NCI-H226 (cell line): ENCODE measurements at places on chromosomes 6 and 20.

GRCh38 chr6:73879501-73880293, 183.7 kb downstream of the CD109 start:
- no peak for DNase-seq

DNA sequence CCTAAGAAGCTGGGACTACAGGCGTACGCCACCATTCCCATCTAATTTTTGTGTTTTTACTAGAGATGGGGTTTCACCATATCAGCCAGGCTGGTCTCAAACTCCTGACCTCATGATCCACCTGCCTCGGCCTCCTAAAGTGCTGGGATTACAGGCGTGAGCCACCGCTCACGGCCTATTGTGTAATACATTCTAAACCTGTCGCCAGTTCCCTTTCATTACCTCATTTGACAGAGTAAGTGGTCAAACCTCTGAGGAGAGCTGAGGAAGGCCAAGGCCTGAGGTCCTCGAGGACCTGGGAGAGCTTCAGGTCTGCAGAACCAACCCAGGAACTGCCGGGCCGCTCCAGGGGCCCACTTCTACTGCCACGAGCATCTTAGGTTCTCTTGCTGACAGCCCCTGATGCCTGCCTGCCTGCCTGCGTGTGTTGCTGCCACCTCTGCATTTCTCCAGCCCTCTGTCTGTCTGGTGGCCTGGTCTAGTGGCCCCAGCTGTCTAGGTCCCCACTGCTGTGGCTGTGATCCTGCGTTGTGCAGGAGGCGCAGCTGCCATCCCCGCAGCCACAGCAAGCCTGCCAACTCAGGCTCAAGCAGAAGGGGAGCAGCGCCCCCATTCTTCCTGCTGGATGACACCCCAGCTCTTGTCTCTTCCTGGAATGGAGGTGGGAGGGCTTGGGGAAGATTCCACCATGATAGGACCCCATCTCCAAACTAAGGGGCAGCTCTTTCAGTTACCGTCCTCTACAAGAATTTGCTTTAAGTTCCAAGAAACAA, 45.3 kb downstream of the PRR18 start:
- no peak for DNase-seq

DNA sequence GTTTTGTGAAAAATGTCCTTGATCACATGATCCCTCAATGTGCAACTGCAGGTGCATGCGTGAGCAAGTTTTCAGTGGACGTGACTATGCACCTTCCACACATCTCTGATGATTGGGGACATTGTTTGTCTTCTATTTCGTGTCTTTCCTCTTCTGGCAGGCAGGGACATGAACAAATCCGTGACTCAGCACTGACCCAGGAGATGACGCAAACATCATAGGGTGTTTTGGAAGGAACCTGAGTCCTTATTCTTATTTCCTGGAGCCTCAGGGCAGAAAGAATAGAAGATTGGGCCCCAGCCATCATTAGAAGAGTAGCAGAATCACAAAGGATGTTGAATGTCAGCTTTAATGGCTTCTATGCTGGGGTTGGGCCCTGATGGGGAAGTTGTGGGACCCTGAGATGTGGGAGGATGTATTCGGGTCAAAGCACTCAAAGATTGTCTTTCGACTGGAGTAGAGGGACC, 11.9 kb upstream of the SIRPD start:
- DNase-seq, result peak; percentile 18

GRCh38 chr20:62066339-62066982, 780 bp upstream of the TAF4 start:
- peak; percentile 8 for DNase-seq

DNA sequence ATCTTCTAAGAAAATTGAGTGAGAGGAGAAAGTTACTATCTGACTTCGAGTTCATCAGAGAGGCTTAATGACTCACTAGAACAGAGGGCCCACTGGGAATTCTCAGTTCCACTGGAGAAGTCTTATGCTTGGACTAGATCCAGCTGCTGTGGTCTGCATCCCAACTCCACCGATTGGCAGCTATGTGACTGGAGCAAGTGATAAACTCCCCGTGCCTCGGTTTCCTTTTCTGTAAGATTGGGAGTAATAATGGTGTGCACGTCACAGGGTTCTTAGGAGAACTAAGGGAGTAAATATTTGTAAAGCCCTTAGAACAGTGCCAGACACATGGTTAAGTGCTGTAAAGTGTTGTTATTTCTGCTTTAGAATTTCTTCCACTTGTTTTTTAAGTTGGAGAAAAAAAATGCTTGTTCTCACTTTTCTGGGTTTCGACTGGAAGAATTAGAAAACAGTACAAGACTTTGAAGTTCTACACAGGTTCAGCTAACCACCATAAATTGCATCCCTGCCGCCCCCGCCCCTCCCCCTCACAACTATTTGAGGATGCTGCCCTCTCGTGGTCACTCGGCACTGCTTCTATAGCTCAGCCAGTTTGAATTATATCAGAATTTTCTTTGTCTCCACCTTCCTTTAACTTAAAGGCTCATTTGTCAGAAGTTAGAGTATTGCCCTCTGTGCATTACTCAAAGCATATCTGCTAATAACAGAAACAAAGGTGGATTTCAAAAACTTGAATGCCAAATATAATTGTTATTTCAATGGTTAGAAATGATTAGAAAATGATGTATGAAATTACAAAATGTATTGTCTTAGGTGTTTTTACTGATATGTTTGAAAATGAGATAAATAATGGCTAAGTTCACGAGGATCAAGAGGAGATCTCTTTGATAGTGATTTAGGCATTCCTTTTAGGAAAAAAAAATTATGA, 95.0 kb upstream of the IFNGR1 start:
- DNase-seq, result peak; percentile 41
